ENCODE measurements at places on chromosomes 2 and 18. TPM values are rescaled to one million over a fixed set of nuclear protein-coding genes. Genes with fewer than 3 reads are reported as not detected.

The VWA3B gene
- not detected for total RNA-seq

The BCL2L11 gene
- total RNA-seq = 46.1 TPM

The ARHGAP25 gene
- 7.8 TPM for total RNA-seq

The RIT2 gene
- total RNA-seq = not detected

The SLC19A3 gene
- total RNA-seq = 46.9 TPM

The BBS5 gene
- 9.2 TPM for total RNA-seq

The RNU2-63P gene
- not detected for total RNA-seq

The POMC gene
- 10.7 TPM for total RNA-seq

GRCh38 chr2:42951263-42951938 lies 159.0 kb upstream of the HAAO start:
- H3K27ac ChIP-seq = no peak overlapping the region
- peaks cover 5% of the 10 kb centered on the region for H3K4me1 ChIP-seq
- H3K27me3 ChIP-seq = no peaks in the 10 kb centered on the region
- no peak for DNase-seq
- H3K4me3 ChIP-seq = no peak overlapping the region

GRCh38 chr18:24989760-24990593 lies 362.0 kb downstream of the ZNF521 start:
- peaks cover 3% of the 10 kb centered on the region for H3K4me1 ChIP-seq
- no peak for DNase-seq
- no peak overlapping the region for H3K4me3 ChIP-seq
- H3K36me3 ChIP-seq = no peaks in the 10 kb centered on the region

DNA sequence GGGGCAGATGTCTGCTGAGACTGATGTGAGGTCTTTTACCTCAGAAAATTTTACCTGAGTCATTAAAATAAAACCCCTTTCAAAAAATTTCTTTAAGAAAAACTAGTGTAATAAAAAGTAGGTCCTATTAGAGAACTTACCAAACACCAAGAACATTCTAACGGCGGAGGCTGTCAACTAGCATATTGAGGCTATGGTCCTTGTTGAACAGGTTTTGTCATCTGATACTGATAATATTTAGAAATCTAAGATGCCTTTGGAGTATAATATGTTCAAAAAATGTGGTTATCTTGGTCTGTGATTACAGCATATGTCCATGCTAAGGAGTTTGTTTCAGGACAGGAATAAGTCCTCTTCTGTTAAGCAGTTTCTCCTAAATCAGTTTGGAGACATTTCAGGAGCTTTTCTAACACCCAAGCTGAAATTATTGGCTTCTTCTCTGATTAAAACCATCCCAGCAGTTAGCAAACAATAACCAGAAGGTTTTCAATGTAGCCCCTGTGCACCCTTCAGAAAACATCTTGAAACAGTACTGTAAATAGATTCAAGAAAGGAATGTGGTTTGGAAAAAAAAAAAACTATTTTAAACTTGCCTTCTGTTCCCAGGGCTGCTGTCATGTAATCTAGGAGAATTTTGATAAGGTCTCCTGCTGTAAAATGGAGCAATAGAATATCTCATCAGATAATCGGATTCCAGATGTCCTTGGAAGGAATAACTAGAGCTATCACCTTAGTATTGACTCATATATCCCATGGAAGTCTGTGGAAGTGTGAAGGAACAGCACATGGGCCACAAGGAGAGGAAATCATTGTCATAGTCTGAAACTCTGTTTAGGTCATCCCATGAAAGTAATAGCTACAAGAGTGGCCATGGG lies 58.7 kb upstream of the B3GNT2 start:
- no peak for DNase-seq
- H3K27ac ChIP-seq = no peak overlapping the region
- no peaks in the 10 kb centered on the region for H3K27me3 ChIP-seq

- no peaks in the 10 kb centered on the region for H3K36me3 ChIP-seq
- H3K4me3 ChIP-seq = no peak overlapping the region
- no peak for DNase-seq
- H3K4me1 ChIP-seq = no peaks in the 10 kb centered on the region
Measured at GRCh38 chr2:217573571-217573970, 429.2 kb downstream of the TNS1 start.

GRCh38 chr2:128644156-128644555 lies 325.5 kb upstream of the HS6ST1 start:
- H3K36me3 ChIP-seq = no peaks in the 10 kb centered on the region
- no peaks in the 10 kb centered on the region for H3K4me1 ChIP-seq
- no peaks in the 10 kb centered on the region for H3K27me3 ChIP-seq
- H3K27ac ChIP-seq = no peak overlapping the region

- no peaks in the 10 kb centered on the region for H3K4me1 ChIP-seq
- H3K36me3 ChIP-seq = no peaks in the 10 kb centered on the region
- no peak overlapping the region for H3K4me3 ChIP-seq
- no peak overlapping the region for H3K27ac ChIP-seq
- no peak for DNase-seq
Measured at GRCh38 chr2:127173057-127173456, 47.0 kb downstream of the CYP27C1 start.

- DNase-seq = no peak
- H3K27ac ChIP-seq = no peak overlapping the region
- H3K4me3 ChIP-seq = no peak overlapping the region
- no peaks in the 10 kb centered on the region for H3K27me3 ChIP-seq
- no peaks in the 10 kb centered on the region for H3K4me1 ChIP-seq
- H3K36me3 ChIP-seq = no peaks in the 10 kb centered on the region
Measured at GRCh38 chr2:1672738-1673137, 71.6 kb downstream of the PXDN start.

DNA sequence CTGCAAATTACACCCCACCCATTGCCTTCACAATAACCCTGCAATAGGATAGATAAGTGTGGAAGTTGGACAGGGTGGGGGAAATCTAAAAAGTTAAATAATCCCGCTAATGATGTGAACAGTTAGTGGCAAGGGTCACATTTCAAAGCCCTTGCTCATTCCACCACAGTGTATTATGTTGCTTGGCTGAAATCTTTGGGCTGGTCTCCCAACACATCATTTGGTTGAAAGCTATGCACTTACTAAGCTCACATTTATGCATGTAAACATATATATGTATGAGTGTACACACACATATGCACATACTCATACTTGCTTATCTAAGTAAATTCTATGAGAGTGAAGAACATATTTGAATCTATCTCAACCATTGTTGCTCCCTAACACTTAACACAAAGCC lies 197.8 kb downstream of the RDH14 start:
- no peak for DNase-seq
- H3K36me3 ChIP-seq = no peaks in the 10 kb centered on the region
- no peaks in the 10 kb centered on the region for H3K4me1 ChIP-seq
- H3K4me3 ChIP-seq = no peak overlapping the region
- H3K27ac ChIP-seq = no peak overlapping the region
- H3K27me3 ChIP-seq = no peaks in the 10 kb centered on the region

DNA sequence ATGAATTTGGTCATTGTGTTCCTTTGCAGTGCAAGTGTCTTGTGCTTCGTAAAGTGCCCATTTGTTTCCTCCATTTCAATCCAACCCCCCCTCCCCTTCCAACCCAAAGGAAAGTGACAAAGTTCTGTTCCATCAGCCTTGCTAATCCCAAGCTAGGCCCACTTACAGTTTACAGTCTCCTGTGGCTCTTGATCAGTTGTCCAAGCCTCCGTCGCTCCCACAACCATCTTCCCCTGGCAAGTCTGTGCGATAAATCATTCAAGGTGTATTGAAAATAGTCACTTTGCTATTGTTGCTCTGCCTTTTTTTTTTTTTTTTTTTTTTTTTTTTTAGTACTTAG lies 6.5 kb downstream of the POU3F3 start:
- no peak for DNase-seq
- no peaks in the 10 kb centered on the region for H3K36me3 ChIP-seq
- no peaks in the 10 kb centered on the region for H3K4me1 ChIP-seq

DNA sequence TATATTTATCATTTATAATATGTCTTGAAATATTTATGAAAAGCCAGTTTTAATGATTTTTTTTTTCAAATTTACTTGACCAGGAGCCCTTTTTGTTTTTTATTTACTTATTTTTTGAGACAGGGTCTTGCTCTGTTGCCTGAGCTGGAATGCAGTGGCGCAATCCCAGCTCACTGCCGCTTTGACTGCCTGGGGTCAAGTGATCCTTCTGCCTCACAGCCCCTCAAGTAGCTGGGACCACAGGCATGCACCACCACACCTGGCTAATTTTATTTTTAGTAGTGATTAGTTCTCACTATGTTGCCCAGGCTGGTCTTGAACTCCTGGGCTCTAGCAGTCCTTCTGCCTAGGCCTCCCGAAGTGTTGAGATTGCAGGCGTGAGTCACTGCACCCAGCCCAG lies 5.7 kb downstream of the EPB41L5 start:
- no peak overlapping the region for H3K27ac ChIP-seq
- DNase-seq = no peak
- no peaks in the 10 kb centered on the region for H3K36me3 ChIP-seq
- no peak overlapping the region for H3K4me3 ChIP-seq

DNA sequence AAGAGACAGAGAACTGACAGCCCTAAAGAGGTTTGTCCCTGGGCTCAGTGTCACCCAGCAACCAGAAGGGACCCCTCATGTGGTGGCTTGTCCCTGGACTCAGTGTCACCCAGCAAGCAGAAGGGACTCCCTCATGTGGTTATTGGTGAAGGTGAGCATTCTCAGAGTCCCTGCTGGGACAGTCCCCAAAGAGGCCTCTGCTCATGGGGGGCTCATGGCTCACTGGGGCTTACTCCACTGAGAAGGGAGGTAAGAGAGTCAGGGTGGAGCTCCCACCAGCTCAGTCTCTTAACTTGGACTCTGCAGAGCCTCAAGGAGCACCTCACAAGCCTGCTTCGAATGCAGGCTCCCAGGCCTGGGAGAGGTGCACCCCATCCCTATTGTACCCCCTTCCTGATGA lies 145.2 kb upstream of the COPS8 start:
- no peak for DNase-seq
- H3K27me3 ChIP-seq = no peaks in the 10 kb centered on the region
- H3K4me3 ChIP-seq = no peak overlapping the region
- no peaks in the 10 kb centered on the region for H3K4me1 ChIP-seq
- H3K27ac ChIP-seq = no peak overlapping the region

DNA sequence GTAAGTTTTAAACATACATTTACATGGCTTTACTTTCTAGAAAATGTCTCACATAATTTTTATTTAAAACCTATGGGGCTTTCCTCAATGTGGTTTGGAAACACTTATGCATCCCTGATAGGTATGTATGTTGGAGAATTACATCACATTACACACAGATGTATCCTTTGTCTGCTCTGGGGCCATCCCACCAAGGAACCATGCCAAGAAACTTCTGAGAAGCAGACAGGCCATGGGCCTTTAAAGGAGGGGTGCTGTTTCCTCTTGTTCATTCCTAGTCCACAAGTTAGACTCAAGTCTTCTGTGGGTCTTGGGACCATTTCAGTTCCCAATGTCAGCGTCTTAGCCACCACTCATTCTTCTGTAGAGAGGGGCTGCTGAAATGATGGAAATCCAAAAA lies 162.0 kb upstream of the SETBP1 start:
- no peak for DNase-seq
- no peak overlapping the region for H3K27ac ChIP-seq
- no peak overlapping the region for H3K4me3 ChIP-seq
- no peaks in the 10 kb centered on the region for H3K36me3 ChIP-seq
- no peaks in the 10 kb centered on the region for H3K4me1 ChIP-seq
- no peaks in the 10 kb centered on the region for H3K27me3 ChIP-seq

GRCh38 chr2:119206201-119206600 lies 17.4 kb upstream of the STEAP3 start:
- peaks cover 7% of the 10 kb centered on the region for H3K4me1 ChIP-seq
- no peak overlapping the region for H3K4me3 ChIP-seq
- no peak overlapping the region for H3K27ac ChIP-seq
- no peaks in the 10 kb centered on the region for H3K27me3 ChIP-seq
- no peak for DNase-seq
- no peaks in the 10 kb centered on the region for H3K36me3 ChIP-seq

DNA sequence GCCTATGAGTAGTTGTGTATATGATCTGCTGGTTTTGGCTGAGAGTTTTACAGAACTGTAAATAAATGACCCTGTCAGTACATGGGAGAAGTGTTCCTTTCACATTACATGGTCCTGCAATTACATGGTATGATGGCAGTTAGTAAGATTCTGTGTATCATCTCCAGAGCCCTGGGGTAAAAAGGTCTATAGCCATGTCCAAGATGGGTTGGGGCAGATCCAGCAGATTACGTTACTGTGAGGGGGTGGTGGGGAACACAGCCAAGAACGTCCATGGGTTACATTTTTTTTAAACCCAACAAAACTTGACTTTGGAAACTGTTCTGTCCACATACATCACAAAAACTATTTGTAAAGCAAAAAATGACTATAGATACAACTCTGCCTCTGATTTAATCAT lies 64.2 kb upstream of the LMAN1 start:
- peaks cover 9% of the 10 kb centered on the region for H3K27me3 ChIP-seq
- H3K36me3 ChIP-seq = no peaks in the 10 kb centered on the region
- H3K4me3 ChIP-seq = no peak overlapping the region
- DNase-seq = no peak
- H3K27ac ChIP-seq = no peak overlapping the region

- H3K27me3 ChIP-seq = no peaks in the 10 kb centered on the region
- DNase-seq = no peak
- H3K4me3 ChIP-seq = no peak overlapping the region
- no peaks in the 10 kb centered on the region for H3K4me1 ChIP-seq
- no peaks in the 10 kb centered on the region for H3K36me3 ChIP-seq
- peak overlapping the region; percentile 80 for H3K27ac ChIP-seq
Measured at GRCh38 chr18:48771641-48772375, 179.0 kb downstream of the SMAD7 start.

DNA sequence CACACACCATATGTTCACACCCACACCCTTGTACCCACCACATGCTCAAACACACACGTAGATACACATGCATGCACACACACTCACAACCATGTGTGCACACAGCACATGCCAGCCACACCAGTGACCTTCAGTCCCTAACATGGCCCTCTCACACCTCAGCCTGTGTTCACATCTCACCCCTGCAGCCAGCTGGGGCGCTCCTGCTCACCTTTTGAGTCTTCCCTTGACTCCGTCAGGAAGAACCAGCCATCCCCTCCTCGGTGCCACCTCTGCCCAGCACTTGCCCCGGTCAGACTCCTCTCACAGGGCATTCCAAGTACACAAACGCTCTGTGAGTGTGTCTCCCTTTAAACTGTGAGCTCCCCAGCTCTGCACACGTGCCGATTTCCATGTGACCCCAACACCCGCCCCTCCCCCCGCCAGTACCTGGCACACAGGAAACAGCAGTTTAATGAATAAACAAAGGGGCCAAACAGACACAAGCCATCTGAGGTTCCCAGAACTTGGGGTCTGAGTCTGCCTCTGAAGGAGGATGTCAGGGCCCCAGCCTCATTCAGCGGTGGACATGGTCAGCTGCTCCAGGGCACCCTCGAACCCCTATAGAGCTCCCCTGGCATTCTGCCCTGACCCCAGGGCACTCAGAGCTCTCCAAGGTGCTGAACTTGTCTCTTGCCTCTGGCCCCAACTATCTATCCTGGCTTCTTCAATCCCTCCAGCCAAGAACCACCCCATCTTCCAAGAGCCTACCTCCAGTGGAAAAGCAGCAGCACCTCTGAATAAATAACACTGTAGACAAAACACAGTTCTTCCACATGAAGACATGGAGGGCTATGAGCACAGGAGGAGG lies 252.9 kb downstream of the ATAD2B start:
- no peaks in the 10 kb centered on the region for H3K27me3 ChIP-seq
- no peak overlapping the region for H3K27ac ChIP-seq
- no peak for DNase-seq
- H3K4me1 ChIP-seq = no peaks in the 10 kb centered on the region
- H3K36me3 ChIP-seq = no peaks in the 10 kb centered on the region
- H3K4me3 ChIP-seq = no peak overlapping the region

- H3K27me3 ChIP-seq = no peaks in the 10 kb centered on the region
- DNase-seq = no peak
- H3K36me3 ChIP-seq = no peaks in the 10 kb centered on the region
- H3K27ac ChIP-seq = no peak overlapping the region
Measured at GRCh38 chr2:50724837-50725236, 307.1 kb downstream of the NRXN1 start.
